ENCODE measurements at places on chromosomes 2 and 18.

DNA sequence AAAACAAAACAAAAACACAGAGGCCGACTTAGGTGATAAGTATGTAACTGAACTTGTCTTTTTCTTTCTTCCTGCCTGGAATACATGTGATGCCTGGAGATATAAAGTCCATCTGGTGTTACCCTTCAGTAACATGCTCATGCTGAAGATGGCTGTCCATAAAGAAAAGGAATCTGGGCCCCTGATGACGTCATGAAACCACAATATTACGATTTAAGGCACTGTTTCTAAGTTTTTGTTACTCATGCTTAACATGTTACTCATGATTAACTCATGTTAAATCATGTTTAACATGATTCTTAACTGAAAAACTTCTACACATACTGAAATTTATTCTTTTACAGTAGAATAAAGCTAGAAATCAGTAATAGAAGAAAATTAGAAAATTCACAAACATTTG lies 49.0 kb downstream of the STRADB start:
- no peak for DNase-seq

- DNase-seq, result no peak
Measured at GRCh38 chr2:100213595-100213994, 71.2 kb upstream of the AFF3 start.

- DNase-seq, result peak; percentile 82
Measured at GRCh38 chr2:47520825-47521665, 118.1 kb downstream of the MSH2 start.

GRCh38 chr2:24820175-24820513 lies 26.9 kb downstream of the CENPO start:
- DNase-seq, result no peak

DNA sequence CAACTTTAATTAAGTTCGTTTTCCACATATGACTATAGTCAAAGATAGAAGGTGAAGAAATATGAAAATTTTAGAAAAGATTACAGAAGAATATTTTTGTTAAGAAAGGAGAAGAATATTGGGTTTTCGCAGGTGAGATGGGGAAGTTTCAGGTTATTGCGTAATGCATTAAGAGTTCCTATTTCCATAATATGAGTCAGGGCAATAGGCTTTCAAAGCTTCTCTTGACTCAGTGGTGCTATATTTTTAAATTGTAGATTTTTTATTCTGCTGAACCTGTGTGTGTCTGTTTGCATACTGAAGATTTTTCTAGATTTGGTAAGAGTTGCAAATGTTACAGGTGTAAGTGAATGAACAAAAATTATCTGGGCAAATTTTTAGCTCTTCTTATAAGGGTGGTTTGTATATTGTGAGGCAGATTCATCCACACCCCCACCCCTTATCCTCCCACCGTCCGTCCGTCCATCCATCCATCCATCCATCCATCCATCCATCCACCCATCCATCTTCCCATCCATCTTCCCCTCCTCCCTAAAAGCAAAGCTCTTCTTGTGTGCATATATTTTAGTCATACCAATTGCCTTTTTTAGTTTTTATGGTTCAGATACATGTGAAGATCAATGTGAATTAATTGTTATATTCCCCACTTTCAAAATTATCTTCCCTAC lies 69.6 kb downstream of the MYO1B start:
- no peak for DNase-seq

DNA sequence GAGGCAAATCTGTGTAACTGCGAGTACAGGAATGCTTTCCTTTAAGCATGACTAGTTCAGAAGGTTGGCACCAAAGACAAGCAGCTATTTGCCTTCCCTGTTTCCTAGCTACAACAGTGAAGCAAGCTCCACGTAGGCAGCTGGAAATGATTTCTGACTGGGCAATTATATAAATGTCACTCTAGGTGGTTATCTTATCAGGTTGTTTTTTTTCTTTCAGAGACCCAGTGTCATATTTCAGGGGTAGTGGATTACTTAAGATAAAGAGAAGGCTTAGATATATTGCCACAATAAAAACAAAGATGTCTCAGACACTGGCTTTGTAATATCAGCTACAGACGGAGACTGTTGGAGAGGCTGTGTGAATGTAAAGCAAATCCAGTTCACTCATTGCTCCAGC lies 748.9 kb upstream of the NXPH2 start:
- no peak for DNase-seq

GRCh38 chr2:201452058-201452921 lies 750 bp downstream of the STRADB start:
- no peak for DNase-seq

DNA sequence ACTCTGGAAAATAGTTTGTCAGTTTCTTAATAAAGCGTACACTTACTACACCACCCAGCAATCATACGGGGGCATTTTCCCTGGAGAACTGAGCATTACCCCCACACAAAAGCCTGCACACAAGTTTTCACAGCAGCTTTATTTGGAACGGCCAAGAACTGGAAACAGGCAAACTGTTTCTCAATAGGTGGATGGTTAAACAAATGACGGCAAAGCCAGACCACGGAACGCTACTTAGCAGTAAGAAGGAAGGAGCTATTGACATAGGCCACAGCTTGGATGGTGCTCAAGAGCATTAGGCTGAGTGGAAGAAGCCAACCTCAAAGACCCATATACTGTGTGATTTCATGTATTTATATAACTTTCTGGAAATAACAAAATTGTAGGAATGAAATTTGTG lies 9.0 kb downstream of the MALL start:
- no peak for DNase-seq

GRCh38 chr2:88810017-88810416 lies 118.5 kb downstream of the RPIA start:
- no peak for DNase-seq

DNA sequence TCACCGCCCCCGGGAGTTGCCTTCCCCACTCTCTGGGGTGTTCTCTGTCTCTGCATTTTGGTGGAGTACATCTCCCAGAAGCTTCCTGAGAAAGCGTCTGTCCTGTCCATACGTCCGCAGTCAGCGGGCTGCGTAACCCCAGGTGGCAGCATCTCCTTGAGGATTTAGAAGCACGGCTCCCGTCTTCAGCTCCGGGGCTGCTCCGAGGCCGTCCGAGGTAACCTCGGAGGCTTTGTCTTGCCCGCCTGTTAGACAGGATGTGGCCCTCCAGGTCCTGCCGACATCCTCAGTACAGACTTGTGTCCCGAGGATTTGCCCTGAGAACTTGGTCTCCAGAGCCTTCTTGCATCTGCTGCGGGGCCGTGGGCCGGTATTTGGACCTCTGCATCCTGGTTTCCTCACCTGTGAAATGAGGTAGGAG lies 58.4 kb downstream of the CTDP1 start:
- no peak for DNase-seq

DNA sequence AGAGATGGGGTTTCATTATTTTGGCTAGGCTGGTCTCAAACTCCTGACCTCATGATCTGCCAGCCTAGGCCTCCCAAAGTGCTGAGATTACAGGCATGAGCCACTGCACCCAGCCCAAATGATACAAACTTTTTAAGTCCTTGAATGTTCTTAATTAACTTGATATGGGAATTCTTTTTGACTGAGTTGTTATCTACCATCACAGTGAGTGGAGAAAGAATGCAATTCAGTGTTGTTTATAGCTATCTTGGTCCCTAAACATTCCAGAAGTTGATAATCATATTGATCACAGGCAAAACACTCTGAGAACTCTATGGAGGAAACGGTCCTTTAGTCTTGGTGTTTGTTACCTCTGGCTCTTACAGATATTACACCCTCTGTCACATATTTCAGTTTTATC lies 1072.5 kb downstream of the SUCLG1 start:
- no peak for DNase-seq

DNA sequence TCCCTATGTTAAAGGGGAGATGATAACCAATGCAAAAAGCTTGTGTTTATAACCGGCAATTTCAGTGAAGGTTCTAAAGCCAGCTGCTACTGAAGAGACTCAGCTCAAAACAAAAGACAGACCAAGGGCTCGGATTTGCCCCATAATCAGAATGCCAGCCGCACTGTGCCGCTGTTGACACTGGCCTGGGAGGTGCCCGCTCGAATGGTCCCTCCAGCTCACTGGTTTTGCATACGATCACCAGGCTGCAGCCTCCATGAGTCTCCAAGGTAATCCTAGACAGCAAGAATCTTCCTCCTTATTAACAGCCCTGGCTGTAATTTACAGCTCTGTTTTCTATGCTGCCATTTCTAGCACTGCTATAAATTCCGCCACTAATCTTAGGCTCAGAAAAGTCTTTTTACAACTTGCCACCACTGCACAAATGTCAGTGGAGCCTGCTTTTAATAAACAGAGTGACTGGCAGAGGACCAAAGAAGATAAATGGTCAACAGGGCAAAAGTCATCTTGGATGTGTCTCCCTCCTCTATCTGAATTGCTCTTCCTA lies 155.7 kb upstream of the SH3BP4 start:
- no peak for DNase-seq

GRCh38 chr18:37714691-37715090 lies 149.1 kb upstream of the CELF4 start:
- DNase-seq, result no peak

DNA sequence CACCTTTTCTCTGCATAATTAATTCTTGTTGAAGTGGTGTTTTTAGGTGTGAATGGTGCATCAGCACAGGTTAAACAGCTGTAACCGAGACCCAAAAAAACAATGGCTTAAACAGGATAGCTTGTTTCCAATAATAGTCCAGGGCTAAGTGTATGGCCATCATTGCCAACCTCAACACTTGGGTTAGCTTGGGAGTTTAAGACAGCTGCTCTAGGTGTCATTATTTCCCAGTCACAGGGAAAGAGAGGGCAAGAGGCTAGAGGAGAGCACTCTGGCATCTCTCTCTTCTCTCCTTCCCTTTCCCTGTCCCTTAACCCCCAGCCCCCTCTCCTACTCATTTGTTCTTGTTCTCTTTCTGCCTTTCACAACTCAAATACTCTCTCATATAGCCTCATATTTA lies 21.1 kb downstream of the BIRC6 start:
- no peak for DNase-seq

GRCh38 chr2:106160786-106161261 lies 33.3 kb downstream of the UXS1 start:
- peak; percentile 95 for DNase-seq

- no peak for DNase-seq
Measured at GRCh38 chr2:39519886-39520285, 82.8 kb upstream of the MAP4K3 start.

DNA sequence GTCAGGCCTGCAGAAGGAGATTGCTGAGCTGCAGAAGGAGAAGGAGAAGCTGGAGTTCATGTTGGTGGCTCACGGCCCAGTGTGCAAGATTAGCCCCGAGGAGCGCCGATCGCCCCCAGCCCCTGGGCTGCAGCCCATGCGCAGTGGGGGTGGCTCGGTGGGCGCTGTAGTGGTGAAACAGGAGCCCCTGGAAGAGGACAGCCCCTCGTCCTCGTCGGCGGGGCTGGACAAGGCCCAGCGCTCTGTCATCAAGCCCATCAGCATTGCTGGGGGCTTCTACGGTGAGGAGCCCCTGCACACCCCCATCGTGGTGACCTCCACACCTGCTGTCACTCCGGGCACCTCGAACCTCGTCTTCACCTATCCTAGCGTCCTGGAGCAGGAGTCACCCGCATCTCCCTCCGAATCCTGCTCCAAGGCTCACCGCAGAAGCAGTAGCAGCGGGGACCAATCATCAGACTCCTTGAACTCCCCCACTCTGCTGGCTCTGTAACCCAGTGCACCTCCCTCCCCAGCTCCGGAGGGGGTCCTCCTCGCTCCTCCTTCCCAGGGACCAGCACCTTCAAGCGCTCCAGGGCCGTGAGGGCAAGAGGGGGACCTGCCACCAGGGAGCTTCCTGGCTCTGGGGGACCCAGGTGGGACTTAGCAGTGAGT lies 19.4 kb downstream of the FOSL2 start:
- no peak for DNase-seq

GRCh38 chr2:2266699-2267449 lies 64.2 kb downstream of the MYT1L start:
- no peak for DNase-seq

GRCh38 chr2:168025487-168026202 lies 221.8 kb downstream of the STK39 start:
- DNase-seq, result peak; percentile 48

DNA sequence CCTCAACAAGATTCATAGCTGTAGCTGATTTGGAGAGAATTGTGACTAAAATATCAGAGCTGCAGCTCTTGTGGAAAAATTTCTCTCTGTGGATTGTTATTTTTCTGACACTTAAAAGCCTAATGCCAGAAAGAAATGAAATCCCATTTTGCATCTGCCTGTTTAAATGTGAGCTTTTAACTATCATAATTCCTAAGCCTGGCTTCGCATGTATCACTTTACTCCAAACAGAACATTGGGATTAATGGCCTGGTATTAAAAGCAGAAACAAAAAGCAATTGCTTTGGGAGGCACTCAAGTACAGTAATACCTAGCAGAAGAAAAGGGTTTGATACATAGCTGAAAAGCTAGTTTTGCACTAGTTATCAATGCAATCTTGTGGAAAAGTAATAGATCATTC lies 164.2 kb upstream of the FSHR start:
- no peak for DNase-seq

GRCh38 chr2:10303694-10304378 lies 1.1 kb downstream of the HPCAL1 start:
- peak; percentile 67 for DNase-seq

GRCh38 chr18:63366213-63367052 lies 573 bp downstream of the KDSR start:
- peak; percentile 58 for DNase-seq

DNA sequence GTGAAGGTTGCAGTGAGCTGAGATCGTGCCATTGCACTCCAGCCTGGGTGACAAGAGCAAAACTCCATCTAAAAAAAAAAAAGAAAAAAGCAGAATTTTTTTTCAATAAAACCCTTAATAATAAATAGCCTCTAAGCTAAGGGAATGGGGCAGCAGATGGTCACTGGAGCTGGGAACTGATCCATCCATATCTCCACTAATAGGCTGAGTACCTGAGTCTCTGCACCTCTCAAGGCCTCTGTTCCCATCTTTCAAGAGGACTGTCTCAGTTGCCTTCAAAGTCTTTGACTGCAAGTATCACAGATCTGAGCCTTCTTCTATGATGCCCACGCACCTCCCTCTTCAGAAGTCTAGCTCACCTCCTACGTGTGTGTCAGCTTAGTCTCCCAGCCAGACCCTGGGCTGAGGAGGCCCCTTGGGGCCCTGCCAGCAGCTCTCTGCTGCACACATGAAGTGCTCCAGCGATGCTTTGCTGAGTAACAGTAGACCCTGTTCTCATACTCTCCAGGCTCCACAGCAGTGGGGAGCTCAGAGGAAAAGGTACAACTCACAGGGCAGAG lies 32.9 kb downstream of the ST8SIA5 start:
- no peak for DNase-seq

DNA sequence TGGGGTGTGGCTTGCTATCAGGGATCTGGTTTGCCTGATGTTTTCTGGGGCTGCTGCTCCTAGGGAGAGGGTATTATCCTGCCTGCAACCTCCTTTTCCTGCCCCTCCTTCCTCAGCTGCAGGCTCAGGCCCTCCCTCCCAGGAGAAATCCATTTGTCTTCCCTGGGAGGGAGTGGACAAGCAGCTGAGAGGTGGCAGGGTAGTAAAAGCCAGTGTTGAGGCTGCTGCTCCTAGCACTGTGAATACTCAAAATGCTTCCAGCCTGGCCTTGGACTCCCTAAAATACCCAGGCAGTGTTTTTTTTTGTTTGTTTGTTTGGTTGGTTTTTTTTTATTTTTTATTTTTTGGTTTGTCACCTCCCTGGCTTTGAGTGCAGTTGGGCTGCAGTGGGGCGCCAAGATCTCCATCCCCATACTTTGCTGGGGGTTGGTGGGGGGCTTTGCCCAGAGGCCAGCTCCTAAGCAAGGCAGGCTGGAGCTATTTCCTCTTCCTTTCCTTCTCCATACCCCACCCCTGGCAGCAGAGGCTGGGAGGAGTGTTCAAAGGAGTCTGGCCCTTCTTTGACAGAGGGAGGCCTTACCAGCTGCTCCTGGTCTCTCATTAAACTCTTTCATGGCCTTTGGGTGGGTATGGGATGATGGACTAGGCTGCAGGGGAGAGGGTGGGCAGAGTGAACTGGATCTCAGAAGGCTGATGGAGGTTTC lies 13.6 kb downstream of the HOXD3 start:
- no peak for DNase-seq
